ENCODE measurements at places on chromosomes 12 and 14. TPM values are rescaled to one million over a fixed set of nuclear protein-coding genes. Genes with fewer than 3 reads are reported as not detected.

The CBLN3 gene
- 1.8 TPM for total RNA-seq

DNA sequence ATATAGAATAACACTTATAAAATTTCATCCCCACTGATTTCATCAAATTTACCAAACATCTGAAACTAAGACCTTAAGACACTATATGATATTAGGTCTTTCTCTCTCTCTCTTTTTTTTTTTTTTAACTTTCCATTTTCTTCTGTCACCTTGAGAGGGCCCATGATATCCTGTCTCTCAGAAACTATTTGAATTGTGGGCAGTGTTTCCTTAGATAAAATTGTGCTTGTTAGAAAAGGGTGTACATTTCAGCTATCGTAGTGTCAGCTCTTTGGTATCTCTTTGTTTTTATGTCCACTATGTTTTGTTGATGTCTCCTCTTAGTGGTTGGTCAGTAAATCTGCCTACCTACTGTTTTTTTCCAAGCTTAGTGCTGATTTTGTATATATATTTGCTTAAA lies 23.8 kb downstream of the DNM1L start:
- DNase-seq: no peak

DNA sequence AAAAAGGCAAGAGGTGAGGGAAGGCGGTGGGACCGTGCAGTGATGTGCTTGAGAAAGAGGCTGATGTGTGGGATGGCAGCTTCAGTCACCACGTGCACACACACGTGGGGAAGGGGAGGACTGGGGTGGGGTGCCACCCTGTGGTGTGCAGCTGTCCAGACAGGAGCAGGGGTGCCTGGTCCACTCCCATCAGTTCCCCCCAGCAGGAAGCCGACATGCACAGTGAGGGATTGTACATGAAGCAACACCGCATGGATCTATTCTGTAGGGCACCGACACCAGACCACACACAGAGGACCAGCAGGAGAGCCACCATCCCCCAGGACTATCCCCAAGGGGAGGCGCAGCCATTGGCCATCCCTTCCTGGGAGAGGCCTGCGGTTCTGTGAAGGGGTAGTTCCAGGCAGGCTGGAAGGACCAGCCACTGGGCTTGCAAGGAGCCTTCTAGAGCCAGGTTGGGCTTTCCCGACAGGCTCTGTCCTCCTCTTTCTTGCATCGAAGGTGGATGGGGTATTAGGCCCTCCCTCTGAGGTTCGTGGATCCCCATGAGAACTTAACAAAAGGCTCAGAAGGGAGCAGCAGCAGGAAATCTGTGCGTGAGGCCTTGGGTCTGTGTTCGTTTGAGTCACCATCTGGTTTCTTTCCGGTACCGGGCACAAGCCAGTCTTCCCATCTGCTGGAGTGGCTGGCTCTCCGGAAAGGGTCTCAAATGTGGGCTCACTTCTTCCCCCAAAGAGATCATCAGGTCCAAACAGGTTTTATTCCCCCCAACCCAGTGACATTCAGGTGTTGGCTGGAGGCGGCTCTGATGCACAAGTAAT lies 59.8 kb downstream of the PLEKHG3 start:
- DNase-seq: no peak

DNA sequence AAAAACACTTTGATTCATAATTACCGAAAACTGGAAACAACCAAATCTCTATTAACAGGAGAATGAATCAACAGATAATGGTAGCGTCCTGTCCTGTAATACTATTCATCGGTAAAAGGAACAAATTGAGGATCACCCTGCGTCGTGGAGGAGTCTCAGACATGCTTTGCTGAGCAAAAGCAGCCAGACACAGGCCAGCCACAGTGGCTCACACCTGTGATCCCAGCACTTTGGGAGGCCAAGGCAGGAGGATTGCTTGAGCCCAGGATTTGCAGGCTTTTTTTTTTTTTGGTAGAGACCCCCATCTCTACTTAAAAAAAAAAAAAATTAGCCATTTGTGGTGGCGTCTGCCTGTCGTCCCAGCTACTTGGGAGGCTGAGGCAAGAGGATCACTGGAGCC lies 34.1 kb upstream of the MMP17 start:
- DNase-seq: no peak

- no peak for DNase-seq
Measured at GRCh38 chr12:75041472-75041871, 168.2 kb downstream of the KCNC2 start.

The XRCC3 gene
- total RNA-seq: 10.6 TPM

All from urinary bladder (tissue), 4 donors.